ENCODE measurements at places on chromosomes 16 and 17. TPM values are rescaled to one million over a fixed set of nuclear protein-coding genes. Genes with fewer than 3 reads are reported as not detected.

GRCh38 chr17:82245134-82246039 lies 16.5 kb downstream of the SLC16A3 start:
- no peak for DNase-seq

GRCh38 chr16:70440009-70440692 lies 1.3 kb upstream of the ST3GAL2 start:
- no peak for DNase-seq

DNA sequence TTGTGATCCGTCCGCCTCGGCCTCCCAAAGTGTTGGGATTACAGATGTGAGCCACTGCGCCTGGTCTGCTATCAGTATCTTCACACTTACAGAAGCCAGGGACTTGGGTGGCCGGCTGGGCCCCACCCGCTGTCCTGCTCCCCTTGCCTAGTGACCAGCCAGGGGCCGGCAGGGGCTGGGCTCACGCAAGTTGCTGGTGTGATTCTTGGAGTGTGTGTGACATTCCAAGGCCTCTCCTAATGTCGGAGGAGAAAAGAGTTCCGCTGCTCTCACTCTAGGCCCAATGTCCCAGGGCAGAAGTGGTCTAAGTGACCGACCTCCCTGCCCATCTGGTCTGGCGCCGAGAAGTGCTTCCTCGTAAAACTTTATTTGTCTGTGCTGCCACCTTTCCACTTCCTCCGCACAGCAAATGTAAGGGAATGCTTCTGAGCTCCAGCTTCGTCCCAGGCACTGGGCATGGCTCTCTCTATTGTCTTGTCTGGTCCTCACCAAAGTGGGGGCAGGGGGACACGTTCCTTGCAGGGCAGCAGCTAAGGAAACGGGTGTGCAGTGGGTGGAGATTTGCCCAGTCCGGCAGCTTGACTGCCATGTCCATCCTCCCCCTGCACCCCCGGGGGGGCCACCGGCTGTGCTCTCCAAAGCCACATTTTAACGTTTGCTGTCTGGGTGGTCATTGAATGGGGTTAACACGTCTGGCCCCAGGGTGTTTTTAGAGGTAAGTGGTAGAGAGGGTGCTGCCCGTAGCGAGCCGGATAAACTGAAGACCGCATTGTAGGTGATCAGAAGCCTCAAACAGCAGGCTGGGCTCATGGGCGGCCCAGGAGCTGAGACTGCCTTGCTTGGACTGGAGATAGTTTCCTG lies 7.8 kb upstream of the GSE1 start:
- no peak for DNase-seq

- DNase-seq = no peak
Observed at GRCh38 chr16:25108054-25108453, 3.5 kb upstream of the LCMT1 start.

GRCh38 chr16:48231727-48232492 lies 12.2 kb upstream of the LONP2 start:
- no peak for DNase-seq

GRCh38 chr17:47225911-47226688 lies 17.0 kb downstream of the MYL4 start:
- DNase-seq = no peak

- peak; percentile 79 for DNase-seq
Observed at GRCh38 chr17:28760601-28761562, 17.1 kb downstream of the TRAF4 start.

CCDC40 gene
- total RNA-seq = 6.8 TPM
